ENCODE measurements at places on chromosomes 3 and 15. TPM values are rescaled to one million over a fixed set of nuclear protein-coding genes. Genes with fewer than 3 reads are reported as not detected.

Gene CCR3
- not detected for total RNA-seq

Gene FANCD2
- total RNA-seq: 3.0 TPM

Gene ATP13A5
- not detected for total RNA-seq

DNA sequence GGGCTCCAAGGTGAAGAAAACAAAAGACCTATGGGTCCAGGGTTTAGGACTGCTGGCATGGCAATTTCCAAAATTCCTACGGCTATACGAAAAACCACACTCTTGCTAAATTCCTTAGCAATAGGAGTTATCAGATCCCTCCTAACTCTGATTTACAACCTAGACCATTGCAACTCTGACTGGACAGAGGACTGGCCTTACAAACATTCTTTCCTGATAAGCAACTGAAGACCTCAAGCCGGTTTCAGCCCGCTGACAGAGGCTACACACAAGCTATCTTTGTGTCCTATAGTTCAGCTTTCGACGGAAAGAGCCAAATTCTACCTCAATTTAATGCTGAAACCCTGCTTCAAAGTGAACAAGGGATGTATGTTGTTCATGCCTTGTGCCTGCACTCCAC is 38.3 kb upstream of the AGBL1 start:
- no peak for DNase-seq
- H3K36me3 ChIP-seq: no peaks in the 10 kb centered on the region
- no peaks in the 10 kb centered on the region for H3K4me1 ChIP-seq
- no peaks in the 10 kb centered on the region for H3K27me3 ChIP-seq

GRCh38 chr15:90645873-90646575 is 71.1 kb upstream of the BLM start:
- peaks cover 4% of the 10 kb centered on the region for H3K4me1 ChIP-seq
- H3K27me3 ChIP-seq: no peaks in the 10 kb centered on the region
- no peak overlapping the region for H3K4me3 ChIP-seq
- no peaks in the 10 kb centered on the region for H3K36me3 ChIP-seq
- no peak for DNase-seq
